EL (cell line): ENCODE measurements at places on chromosomes 1 and 21.

GRCh38 chr21:42222386-42222785, 3.4 kb downstream of the ABCG1 start:
- DNase-seq = no peak

DNA sequence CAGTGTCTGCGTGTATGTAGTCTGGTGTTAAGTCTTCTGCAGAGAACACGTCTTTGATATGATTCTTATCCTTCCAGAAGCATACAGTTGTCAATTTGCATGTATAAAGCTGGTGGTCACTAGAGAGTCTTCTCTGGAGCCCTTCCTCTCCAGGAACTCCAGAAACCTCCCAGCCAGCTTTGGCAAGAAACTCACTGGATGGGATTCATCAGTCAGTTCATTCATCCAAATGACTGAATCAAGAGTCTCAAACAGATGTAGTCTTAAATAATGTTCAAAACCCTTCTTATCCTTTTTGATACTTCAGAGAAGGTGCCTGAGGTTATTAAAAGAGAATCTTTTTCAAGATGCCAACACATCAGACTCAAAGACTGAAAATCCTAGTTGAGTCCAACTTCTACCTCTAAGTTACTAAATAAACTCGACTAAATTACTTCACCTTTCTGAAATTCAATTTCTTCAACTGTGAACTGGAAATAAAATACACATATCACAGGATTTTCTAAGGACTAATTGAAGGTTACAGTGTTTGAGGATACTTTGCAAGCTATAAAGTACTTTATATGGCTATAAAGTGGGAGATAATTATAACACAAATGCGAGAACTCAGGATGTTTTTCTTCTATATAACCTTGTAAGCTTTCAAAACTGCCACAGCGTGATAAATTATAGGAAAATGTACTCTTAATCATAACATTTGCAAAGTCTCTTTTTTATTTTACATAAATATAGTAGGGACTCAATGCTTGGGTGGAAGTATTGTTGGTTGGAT, 252.4 kb downstream of the FGGY start:
- DNase-seq = no peak

DNA sequence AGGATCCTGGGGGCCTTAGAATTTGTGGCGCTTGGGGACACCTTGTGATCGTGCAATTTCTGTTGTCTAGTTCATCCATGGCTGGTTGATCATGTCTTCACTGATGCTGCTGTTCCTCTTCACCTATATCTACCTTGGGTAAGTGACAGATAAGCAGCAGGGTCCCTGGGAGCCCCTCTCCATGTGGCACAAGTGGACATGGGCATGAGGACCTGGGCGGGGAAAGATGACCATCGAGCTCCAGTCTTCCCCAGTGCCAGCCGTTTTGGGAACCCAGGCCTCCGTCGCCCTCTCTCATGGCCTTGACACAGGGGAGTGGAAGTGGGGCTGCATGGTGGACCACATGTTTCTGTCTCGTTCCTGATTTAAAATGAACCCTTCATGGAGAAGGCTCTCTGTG, 17.6 kb downstream of the PSEN2 start:
- no peak for DNase-seq

DNA sequence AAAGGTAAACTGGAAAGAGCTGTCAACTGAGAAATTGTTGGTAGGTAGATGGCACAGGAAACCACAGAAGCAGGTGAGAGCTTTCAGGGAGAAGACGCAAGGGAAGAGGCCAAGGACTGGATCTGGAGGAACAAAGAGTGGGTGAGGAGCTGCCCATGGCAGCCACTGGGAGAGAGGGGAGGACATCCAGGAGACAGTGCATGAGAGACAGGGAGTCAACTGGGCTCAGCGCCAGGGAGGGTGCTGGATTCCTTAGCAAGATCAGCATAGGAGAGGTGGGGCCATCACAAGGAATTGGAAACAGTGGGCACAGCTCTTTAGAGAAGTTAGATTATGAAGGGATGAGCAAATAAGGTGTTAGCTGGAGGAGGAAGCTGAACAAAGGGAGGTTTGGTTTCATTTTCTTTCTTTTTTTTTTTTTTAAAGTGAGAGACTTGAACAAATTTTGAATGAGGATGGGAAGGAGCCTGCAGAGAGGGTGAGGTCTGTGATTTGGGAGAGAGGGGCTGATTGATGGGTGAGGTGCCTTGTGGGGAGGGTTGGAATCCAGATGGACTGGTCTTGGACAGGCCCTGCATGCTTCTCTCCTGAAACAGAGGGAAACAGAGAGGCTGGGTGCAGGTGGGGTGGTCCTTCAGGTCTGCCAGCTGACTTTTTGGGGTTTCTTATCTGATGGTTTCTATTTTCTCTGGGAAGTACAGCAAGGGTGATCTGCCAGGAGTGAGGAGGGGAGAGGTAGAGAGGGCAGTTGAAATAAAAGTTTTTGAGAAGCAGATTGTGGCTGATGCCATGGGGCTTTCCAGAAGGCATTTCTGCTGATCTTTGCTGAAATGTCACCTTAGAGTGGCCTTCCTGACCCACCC, 5.4 kb downstream of the CYP4B1 start:
- DNase-seq = no peak

- peak; percentile 7 for DNase-seq
Observed at GRCh38 chr1:147534386-147534785, 6.9 kb upstream of the BCL9 start.

GRCh38 chr1:168127503-168127902, 9.2 kb downstream of the GPR161 start:
- DNase-seq = no peak

GRCh38 chr1:78211483-78212092, 165.8 kb downstream of the GIPC2 start:
- DNase-seq = no peak

DNA sequence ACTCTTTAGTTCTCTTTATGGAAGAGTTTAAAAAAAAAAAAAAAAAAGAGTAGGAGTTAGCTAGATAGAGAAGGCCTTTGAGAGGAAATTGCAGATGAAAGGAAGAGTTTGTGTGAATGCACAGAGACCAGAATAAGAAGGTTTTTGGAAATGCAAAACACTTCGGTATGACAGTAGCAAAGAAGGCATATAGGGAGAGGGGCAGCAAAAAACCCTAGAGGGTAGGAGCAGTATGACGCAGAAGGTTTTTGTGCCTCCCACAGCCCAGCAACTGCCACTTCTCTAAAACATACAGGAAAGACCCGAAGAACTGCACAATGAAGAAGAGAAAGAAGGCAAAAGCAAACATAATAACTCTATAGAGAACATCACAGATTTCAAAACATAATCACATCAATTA, 84.3 kb downstream of the WDR64 start:
- DNase-seq = no peak

- no peak for DNase-seq
Observed at GRCh38 chr1:2380816-2381591, 10.3 kb downstream of the MORN1 start.

GRCh38 chr1:157357111-157357510, 195.2 kb downstream of the FCRL5 start:
- DNase-seq = no peak

GRCh38 chr1:230866171-230867070, 1.9 kb downstream of the C1orf198 start:
- DNase-seq = peak; percentile 47

DNA sequence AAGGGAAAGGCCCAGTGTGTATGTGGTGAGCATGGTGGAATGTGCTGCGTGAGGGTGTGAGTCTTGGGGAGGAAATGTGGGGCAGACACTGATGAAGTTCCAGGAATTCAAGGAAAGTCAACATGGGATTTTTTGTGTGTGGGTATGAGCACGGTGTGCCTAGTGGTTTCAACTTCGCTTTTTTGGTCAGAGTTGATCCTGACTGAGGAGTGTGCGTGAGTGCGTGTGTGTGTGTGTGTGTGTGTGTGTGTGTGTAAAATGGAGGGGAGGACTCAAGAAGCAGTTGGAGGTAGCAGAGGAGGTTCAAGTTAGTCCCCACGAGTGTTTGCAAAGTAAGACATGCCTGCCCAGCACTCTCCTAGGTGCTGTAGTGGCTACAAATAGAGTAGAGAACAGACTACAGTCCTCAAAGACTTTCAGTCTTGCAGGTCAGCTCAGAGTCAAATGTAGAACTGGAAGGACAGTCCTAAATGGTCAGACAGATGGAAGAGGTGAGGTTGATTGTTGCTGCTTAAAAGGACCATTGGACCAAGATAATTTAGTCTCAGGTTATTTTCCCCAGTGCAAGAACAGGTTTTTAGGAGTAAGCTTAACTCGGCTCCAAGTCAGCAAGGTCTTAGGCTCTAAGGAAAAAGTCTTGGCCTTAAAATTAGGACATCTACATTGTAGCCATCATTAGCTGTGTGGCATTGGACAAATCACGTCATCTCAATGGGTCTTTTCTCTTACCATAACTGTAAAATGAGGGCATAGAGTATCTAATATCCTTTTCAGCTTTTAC, 25.0 kb downstream of the SLAMF1 start:
- DNase-seq = no peak
